ENCODE measurements at places on chromosomes 16 and 17.

DNA sequence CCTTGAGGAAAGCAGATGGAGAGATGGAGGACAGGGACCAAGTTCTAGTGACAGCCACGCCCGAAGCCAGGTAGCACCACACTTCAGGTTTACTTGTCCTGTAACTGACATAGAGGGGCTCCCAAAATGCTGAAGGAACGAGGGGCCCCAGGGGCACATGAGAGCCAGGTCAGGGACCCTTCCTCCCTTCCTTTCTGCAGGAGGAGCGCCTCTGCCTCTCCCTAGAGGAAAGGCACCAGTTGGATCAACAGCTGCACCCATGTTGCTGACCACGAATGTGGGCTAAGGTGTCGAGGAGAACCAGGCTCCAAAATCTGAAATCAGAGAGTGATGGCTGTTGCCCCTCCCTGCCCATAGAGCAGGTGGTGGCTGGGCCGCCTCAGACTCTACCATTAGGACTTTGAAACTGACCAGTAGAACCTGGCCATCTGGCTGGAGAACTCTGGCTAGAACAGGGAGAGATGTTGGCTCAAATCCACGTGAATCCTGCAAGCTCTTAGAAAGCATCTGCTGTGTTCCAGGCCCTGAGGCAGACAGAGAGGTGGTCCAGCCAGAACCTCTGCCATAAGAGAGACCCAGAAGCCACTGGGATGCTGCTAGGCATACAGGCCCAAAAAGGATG, 218.8 kb downstream of the KATNIP start:
- DNase-seq = no peak

DNA sequence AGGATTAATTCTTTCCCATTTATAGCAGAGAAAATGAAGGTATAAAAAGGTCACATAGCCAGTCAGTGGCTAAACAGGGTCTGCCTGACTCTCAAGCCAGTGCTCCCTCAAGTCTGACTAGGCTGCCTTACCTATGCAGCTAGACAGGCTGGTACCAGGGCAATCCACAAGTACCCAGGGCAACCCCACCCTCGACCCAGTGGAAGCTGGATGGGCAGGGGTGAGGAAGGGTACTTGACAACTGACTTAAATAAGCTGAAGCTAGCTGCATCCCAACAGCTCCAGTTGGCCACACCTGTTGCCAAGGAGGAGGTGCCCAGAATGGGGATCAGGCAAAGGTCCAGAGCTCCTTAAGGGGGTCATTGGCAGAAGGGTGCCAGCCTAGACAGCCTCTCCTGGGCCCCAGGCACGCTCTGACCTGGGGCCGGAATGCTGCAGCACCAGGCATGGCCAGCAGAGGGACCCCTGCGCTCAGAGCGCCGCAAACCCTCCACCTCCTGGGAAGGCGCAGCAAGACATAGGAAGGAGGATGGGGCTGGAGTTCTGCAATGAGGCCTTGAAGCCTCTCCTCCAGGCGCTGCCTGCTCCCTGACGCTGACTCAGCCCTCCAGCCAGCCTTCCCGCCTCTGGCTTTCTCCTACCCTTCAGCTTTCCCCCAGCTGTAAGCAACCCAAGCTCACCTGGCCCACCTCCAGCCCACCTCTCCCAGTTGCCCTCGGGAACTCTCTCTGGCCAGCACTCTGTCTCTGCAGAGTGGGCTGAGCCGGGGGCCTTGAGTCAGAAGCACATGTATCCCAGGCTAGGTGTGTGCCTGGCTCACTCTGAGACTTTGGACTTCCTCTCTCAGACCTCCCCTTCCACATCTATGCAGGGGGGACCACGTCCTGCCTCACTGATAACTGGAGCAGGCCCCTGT, 28.8 kb downstream of the MPP2 start:
- DNase-seq = peak; percentile 88

DNA sequence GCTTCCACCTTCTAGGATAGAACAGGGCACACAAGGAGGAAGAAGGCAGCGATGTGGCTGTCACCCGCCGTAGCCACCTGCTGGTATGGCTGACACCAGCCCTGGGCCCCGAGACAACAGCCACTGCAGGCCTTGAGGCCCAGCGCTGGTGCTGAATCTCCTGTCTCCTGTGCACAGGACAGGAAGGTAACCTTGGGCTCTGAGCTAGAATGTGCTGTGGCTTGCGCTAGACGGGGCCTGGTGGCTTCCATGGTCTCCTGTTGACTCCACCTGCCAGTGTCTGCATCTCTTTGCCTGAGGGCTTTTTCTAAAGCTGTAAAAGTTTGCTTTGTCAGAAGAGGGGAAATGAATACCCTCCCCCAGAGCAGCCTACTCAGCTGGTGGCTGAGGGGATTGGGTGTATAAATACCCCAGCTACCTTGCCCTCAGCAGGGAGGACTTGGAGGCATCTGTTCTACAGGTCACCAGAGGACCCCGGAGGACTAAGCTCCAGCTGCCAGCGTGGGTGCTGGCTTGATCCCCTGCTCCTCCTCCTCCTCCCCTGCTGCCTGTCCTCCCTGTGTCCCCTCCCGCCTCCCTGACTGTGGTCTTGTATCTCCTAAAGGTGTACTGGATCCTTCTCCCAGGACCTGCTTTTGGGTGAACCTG, 76.1 kb upstream of the SDK2 start:
- DNase-seq = no peak

DNA sequence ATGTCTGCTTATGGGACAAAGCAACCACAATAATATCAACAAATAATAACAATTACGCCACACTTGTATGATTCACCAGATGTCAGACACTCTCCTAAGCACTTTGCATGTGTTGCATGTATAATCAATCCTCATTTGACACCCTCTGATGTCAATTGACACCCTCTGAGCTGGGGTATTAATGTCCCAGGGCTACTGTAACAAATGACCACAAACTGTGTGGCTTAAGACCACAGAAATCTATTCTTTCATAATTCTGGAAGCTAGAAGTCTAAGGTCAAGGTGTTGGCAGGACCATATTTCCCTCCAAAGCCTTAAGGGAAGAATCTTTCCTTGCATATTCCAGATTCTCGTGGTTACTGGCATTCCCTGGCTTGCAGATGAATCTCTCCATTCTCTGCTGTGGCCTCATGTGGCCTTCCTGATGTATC, 112.7 kb downstream of the NPIPB5 start:
- no peak for DNase-seq

DNA sequence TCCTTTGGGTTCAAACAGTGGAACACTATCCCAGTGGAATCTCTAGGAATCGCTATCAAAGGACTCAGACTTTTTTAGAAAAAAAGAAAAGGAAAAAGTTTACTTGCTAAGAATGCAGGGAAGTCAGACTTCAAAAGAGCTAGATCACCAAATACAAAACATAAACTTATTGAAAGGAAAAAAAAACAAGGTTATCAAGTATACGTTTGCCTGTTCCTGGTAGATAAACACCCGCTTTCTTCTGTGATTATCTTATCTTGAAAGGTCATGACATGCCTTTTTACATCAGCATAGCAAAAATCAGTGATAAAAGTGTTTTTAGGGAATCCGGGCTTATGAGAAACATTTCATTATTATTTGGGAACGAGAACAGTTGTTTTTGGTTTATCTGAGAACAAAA, 129.3 kb upstream of the TMEM97 start:
- DNase-seq = no peak

GRCh38 chr17:70683936-70684335, 514.6 kb downstream of the KCNJ2 start:
- no peak for DNase-seq

DNA sequence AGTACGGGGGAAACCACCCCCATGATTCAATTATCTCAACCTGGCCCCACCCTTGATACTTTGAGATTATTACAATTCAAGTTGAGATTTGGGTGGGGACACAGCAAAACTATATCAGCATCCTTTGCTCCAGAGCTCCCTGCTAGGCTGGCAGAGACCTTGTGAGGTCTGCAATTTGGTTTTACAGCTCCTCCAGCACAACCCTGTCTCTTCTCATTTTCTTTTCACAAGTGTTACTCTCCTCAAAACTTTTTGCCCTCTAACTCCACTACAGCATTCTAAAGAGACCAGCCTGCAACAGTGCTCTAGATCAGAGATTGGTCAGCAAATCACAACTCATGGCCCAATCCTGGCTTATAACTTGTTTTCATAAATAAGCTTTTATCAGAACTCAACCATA, 114.0 kb downstream of the USP31 start:
- DNase-seq = no peak

DNA sequence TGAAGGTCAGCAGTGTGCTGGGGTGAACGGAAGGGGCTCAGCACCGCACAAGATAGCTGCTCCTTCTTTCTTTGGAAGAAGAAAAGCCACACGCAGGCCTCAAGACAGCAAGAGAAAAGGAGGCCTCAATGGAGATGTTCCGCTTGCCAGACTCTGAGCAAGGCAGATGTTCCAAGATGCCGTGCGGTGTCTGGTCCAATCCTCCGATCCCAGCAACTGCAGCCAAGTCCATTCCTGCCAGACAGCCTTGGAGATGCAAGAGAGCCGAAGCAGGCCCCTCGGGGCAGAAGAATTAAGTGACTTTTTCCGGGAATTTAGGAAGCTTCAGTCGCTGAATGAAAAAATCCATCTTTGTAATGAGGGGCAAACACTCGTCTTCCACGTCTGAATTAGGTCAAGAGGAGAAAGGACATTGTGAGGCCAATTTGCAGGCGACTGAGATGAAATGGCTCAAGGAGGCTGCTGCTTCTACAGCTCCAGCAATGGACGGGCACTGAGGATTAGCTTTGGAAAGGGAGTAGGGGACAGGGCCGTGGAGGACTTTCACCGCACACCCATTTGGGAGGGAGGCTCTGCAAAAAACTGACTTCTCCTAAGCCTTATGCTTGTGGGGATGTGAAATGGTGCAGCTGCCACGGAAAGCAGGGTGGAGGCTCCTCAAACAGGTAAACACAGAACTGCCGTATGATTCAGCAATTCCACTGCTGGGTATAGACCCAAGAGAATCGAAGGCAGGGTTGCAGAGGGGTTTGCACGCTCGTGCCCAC, 44.7 kb downstream of the RPH3AL start:
- peak; percentile 74 for DNase-seq

DNA sequence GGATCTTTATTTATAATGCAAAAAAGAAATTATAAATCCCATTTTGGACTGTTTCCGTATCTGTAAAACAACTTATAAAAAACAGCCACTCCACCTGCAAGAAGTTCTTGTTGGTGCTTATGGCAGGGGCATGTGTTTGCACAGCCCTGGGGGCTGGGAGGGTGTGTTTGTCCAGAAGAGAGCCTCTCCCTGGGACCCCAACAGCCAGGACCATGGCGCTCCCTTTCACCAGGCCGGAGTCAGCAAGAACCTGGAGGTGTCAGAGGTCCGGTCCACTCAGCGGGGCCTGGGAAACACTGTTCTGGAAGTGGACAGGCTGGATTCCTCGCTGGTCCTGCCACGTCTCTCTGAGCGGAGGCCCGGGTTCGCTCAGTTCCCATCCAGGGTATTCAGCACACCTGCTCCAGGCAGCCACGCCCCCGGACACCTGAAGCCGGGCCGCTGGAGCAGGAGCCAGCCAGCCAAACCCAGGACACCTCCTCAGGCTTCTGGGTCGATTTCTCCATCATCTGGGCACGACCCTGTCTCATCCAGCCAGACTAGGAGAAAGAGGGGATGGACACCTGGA, 18.9 kb upstream of the GINS2 start:
- no peak for DNase-seq

DNA sequence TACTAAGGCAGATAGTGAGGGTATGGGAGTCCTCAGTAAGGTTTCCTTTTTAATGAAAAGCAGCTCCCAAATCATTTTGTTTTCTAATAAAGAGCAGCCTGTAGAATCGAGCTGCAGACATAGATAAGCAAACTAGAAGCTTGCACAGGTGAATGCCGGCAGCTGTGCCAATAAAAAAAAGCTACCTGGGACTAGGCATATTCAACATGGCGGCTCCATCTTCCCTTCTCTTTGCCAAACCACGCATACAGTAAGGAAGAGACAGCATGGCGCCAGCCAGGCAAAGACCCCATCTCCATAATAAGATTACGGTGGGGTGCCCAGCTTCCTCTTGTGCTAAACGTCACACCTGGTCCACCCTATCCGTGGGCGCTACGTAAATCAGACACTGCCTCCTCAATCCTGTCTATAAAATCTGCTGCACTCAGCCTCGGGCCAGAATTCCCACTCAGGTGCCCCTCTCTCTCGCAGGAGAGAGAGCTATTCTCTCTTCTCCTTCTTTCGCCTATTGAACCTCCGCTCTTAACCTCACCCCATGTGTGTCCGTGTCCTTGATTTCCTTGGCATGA, 92.7 kb upstream of the FA2H start:
- DNase-seq = no peak

- no peak for DNase-seq
Observed at GRCh38 chr17:39753514-39754160, 15.9 kb downstream of the GRB7 start.

GRCh38 chr17:81408049-81408448, 12.8 kb downstream of the BAHCC1 start:
- DNase-seq = no peak

DNA sequence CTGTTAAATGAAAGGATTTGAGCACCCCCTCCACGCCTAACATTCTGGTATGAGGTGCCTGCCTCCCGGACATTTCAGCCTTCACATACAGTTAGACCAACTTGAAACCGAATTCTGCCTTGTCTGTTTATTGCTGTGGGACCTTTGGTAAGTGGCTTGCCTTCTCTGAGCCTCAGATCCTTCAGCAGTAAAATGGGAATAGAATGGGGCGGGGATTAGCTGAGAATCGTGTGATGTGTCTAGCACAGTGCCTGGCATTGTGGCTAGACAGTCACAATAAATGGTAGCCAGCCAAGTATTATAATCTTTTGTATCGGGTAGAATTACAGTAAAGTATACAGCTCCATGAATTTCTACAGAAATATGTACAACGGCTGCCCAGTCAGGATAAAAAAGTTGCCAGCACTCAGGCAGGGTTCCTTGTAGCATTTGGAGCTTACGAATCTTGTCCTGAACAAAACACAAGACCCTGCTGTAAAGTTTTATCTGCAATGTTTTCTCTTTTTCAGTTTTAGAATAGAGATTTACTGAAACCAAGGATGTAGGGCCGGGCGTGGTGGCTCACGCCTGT, 786 bp downstream of the TMC7 start:
- no peak for DNase-seq
